ENCODE measurements at places on chromosomes 11 and 22.
A peak's percentile ranks its signal among the peaks of the same experiment; 100 is the strongest.

DNA sequence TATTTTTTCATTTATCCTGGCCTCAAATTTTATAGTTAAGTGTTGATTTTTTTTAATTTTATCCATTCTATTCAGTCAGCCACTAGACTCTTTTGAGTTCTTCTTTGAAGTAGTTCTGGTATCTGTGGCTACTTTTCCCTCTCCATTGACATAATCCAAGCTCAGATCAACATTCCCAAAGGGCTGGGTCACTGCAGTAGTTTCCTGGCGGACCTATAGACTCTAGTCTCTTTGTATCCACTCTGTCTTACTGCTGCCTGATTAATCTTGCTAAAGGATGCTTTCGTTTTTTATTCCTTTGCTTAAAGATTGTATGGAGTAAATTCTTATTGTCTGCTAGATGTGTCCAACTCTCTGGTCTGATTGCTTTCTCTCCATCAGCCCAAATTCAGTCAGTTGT, 87.6 kb downstream of the UVRAG start:
- no peak for DNase-seq

DNA sequence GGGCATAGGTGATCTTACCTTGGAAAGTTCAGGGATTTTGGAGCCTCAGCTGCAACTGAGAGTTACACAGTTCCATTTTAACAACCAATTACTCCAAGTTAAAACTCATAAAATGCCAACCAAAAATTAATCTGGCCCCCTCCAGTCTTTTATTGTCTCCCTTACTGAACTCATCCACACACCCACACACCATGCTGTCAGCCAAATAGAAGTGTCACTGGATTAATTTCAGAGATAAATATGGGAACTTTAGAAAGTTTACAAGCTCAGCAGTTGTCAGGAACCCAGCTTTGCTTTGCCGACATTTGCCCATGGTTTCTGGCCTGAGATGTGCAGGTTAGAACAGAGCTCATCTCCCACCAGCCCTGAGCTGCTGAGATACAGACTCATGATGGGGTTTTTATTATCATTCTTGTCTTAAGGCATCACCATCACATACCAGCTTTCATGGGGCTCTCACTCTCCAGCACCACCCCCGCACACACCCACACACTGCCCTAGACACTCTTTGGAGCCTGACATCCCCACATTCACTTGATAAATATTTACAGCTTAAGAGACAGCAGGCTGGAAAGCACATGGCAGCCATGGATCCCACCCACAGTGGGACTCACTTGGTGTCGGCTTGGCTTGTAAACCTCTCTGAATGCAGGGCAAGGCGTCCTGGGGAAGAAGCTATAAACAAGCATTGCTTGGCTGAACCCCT, 23.7 kb upstream of the CTR9 start:
- DNase-seq: no peak

GRCh38 chr11:32050264-32050663, 40.6 kb upstream of the RCN1 start:
- no peak for DNase-seq

- DNase-seq: no peak
These were observed 22.6 kb downstream of the OVOL1 start for GRCh38 chr11:65809496-65809895.

GRCh38 chr11:120316880-120317688, 8.0 kb upstream of the TLCD5 start:
- DNase-seq: no peak

GRCh38 chr11:79487412-79487811, 46.6 kb upstream of the TENM4 start:
- no peak for DNase-seq

DNA sequence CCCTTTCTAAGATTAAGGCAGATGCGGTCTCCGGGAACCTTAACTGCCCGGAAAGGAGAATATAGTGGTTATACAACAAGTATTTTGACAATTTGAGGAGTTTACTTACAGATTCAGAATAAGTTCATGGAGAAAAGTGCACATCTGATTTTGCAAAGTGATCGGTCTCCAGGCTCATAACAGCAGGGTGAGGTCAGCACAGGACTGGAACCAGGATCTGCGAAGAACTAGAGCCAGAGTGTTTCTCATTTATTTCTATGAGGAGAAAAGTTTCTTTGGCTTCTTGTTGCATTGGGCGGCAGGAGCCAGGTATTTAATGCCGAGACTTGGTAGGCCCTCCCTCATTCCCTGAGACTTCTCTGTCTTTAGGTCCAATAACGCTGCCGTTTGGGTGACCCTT, 3.7 kb downstream of the ADAMTS15 start:
- DNase-seq: no peak

DNA sequence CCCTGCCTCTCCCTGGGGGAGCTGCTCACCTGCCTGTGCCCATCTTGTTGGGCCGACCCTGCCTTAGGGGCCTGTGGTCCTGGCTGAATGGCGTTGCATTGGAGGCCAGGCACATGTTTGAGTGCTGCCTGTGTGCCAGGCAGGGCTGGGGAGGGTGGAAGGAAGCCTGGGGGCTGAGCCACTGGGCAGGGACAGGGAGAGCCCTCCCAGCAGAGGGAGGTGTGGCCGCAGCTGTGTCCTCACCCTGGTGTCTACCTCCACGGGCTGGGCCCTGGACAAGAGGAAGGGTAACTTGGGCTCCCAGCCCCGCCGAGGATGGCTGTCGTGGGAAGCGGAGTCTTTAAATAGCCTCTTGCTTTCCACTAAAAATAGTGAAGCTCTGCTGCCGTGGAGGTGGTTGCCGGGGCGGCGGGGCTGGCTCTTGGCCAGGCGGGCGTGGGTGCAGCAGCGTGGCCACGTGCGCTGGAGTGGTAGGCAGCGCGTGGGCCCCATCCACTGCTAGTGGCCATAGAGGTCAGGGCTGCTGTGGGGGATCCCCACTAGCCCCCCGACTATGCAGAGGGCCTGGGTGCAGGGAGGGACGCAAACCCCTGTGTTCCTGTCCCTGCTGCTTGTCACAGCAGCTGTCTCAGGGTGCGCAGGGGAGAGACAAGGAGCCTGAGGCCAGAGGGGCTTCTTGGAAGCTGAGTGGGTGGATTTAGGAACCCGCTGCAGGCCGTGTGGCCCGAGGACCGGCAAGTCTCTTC, 6.2 kb downstream of the ZDHHC8 start:
- DNase-seq: no peak

DNA sequence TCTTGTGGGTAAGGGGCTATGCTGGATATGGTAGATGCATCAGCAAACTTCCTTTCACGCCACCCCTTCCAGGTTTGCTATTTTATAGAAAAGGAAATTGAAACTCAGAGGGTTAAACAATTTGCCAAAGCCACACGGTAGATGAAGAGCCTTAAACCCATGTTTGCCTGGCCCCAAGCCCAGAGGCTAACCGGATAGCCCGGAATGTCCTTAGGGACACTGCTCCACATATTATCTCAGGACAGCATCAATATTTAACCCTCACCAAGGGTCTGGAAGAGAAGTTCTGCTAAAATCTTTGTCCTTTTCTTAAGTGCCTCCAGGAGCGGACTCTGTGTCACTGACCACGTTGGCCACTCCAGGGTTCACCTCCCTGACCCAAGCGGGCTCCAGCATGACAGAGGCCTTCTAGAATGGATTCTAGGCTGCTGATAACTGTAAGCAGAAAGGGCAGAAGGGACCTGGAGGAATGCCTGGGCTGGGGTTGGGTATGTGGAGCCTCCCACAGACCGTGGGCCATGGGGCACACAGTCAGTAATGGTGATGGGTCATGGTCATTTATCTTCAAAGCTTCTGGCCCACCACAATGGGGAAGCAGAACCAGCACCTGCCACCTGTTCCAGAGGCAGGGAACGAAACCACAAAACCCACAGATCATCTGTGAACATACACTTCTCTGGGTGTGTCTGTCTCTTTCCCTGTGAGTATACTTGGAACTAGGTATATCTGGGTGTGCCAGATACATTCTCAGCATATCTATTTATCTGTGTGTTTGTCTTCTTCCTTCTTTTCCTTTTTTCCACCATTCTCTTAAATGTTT, 5.4 kb upstream of the TMEM86A start:
- DNase-seq: no peak

DNA sequence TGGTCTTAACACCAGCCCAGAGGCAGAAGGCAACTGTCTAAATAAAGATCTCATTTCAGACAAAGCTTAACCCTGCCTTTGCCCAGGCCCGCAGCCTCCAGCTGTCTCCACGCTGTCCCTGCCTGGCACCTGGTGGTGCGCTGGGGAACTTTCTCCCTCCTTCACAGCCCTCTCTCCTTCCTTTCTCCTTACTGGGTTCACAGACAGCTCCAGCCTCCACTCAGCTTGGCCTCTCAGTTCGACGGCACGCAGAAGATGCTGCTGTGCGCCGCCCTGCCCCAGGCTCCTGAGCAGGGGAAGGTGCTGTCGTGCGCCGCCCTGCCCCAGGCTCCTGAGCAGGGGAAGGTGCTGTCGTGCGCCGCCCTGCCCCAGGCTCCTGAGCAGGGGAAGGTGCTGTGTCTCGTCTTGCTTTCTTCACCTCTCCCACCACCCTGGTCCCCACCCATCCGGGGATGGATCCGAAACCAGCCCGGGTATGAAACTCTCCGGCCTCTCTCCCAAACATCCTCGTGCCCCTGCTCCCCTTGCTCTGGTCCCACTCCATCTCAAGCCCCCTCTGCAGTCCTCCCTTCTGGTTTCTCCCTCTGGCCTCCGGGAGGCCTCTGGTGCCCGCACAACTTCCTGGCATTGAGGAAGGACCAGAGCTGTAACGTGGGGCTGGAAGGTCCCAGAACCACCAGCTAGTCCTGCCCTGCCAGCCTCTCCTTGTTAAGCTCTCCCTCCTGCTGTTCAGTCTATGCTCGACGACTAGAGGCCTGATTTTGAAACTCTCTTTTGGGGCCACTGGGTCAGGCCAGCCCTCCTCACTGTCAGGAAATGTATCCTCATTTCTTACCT, 22.9 kb upstream of the JAM3 start:
- no peak for DNase-seq

GRCh38 chr11:123531325-123531724, 101.3 kb downstream of the GRAMD1B start:
- no peak for DNase-seq

DNA sequence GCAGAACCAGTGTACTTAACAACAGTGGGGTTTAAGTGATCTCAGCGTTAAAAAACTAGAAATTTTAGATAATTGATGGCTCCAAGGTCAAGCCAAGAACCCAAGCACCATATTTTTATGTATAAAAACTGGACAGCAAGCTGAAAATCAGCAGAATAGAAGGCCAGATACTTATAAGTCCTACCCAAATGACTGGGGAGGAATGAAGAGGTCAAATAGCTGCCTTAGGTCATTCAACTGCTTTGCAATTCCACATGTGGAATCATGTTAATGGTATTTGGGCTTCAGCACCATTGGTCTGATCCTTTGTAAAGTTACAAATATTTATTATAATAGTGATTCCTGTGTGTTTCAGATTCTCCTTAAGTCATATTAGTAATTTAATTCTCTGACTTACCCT, 108.4 kb downstream of the FAT3 start:
- no peak for DNase-seq

GRCh38 chr11:206526-207207, 532 bp downstream of the BET1L start:
- no peak for DNase-seq

GRCh38 chr22:33625959-33626358, 294.3 kb downstream of the LARGE1 start:
- no peak for DNase-seq

GRCh38 chr22:28798810-28799605, 1.4 kb downstream of the XBP1 start:
- DNase-seq: peak; percentile 24

DNA sequence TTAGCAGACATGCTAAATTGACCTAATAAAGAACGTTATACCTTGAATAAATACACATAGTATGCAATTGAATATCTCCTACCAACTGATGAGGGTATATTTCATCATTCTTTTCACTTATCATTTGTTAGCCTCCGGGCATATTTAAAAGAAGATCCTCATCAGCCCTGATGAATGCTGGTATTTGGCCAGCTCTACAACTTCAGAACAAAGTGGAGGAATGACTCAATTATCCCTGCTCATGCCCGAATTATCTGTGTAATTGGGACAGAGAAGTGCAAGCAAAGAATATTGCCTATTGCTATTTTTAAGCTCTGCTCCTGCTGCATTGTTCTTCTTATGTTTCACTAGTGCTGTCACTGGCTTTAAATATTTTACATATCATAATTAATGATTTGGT, 622.1 kb downstream of the METTL15 start:
- DNase-seq: no peak

DNA sequence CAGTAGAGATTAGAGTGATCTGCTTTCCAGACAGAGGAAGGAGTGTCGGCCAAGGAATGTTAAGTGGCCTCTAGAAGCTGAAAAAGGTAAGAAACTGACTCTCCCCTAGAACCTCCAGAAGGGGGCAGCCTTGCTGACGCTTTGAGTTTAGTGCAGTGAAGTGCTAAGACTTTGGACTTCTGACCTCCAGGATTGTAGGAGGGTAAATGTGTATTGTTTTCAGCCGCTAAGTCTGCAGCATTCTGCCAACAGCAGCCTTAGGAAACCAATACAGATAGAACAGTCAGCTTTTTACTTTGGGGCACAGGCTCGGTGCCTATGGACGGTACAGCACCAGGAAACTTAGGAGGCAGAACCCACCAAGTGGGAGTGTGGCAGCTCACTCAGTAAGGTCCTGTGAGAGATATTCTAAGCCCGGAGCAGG, 3.6 kb upstream of the TBC1D22A start:
- DNase-seq: no peak

DNA sequence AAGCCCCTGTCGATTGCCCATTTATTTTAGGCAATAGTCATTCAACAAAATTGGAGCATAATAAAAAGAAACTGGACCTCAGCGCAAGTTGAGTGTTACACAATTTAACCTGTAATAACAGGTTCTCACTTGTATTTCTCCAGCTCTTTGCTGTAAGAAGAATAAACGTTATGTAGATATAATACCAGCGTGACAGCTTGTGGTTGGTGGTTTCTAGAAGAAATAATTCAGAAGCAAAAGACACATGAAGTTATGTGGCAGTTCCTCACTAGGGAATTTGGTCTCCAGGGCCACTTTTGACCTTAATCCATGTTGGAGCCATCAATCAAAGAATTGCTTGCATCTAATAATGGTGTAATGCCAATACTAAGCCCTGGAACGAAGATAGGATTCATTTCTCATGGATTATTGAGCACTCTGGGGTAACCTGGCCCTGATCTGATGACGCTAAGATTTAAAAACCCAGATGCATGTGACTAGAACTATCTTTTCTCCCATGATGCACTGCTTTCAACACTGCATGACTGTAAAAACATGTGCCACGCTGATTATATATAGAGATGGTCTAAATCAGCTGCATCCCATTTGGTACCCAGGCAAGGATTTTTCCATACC, 129.7 kb upstream of the LDLRAD3 start:
- DNase-seq: no peak

- no peak for DNase-seq
These were observed 102.7 kb upstream of the MTNR1B start for GRCh38 chr11:92866679-92867282.

Measured in stimulated activated CD4-positive, alpha-beta T cell treated with anti-CD3 and anti-CD28 coated beads, Interleukin-2, amount 100 ng/mL, for 4 hours (primary cell).